ENCODE measurements at places on chromosomes 6 and 20. TPM values are rescaled to one million over a fixed set of nuclear protein-coding genes. Genes with fewer than 3 reads are reported as not detected.
A peak's percentile ranks its signal among the peaks of the same experiment; 100 is the strongest.

- H3K4me1 ChIP-seq, result no peaks in the 10 kb centered on the region
- DNase-seq, result no peak
- no peaks in the 10 kb centered on the region for H3K36me3 ChIP-seq
These were observed 386.0 kb downstream of the SMOC2 start for GRCh38 chr6:168826726-168827585.

GRCh38 chr6:56250266-56250665 lies 2.9 kb upstream of the COL21A1 start:
- no peaks in the 10 kb centered on the region for H3K27me3 ChIP-seq
- H3K36me3 ChIP-seq, result no peaks in the 10 kb centered on the region
- no peak overlapping the region for H3K4me3 ChIP-seq
- H3K4me1 ChIP-seq, result no peaks in the 10 kb centered on the region

- no peak overlapping the region for H3K27ac ChIP-seq
- H3K4me1 ChIP-seq, result no peaks in the 10 kb centered on the region
- H3K4me3 ChIP-seq, result no peak overlapping the region
- H3K27me3 ChIP-seq, result no peaks in the 10 kb centered on the region
- H3K36me3 ChIP-seq, result no peaks in the 10 kb centered on the region
These were observed 48.1 kb upstream of the GCLC start for GRCh38 chr6:53593001-53593488.

GRCh38 chr6:137093183-137094069 lies 48.7 kb upstream of the IL20RA start:
- peaks cover 19% of the 10 kb centered on the region for H3K4me1 ChIP-seq
- H3K27ac ChIP-seq, result no peak overlapping the region
- no peak for DNase-seq
- H3K4me3 ChIP-seq, result no peak overlapping the region
- H3K36me3 ChIP-seq, result no peaks in the 10 kb centered on the region
- H3K27me3 ChIP-seq, result no peaks in the 10 kb centered on the region

GRCh38 chr20:50186151-50186885 lies 4.3 kb upstream of the CEBPB start:
- DNase-seq, result peak; percentile 81
- H3K27ac ChIP-seq, result no peak overlapping the region
- peaks cover 5% of the 10 kb centered on the region for H3K4me1 ChIP-seq
- H3K27me3 ChIP-seq, result no peaks in the 10 kb centered on the region

- no peak overlapping the region for H3K27ac ChIP-seq
- DNase-seq, result peak; percentile 25
- H3K27me3 ChIP-seq, result no peaks in the 10 kb centered on the region
- peaks cover 39% of the 10 kb centered on the region for H3K4me1 ChIP-seq
These were observed 2.0 kb downstream of the SPAG4 start for GRCh38 chr20:35617397-35618262.

The SNAP25 gene
- total RNA-seq, result not detected

- DNase-seq, result no peak
- no peaks in the 10 kb centered on the region for H3K36me3 ChIP-seq
- no peak overlapping the region for H3K27ac ChIP-seq
- H3K4me1 ChIP-seq, result no peaks in the 10 kb centered on the region
- no peaks in the 10 kb centered on the region for H3K27me3 ChIP-seq
- no peak overlapping the region for H3K4me3 ChIP-seq
These were observed 112.1 kb upstream of the GPR6 start for GRCh38 chr6:109865968-109866367.

The SRMS gene
- not detected for total RNA-seq

The TFAP2C gene
- not detected for total RNA-seq

The ESR1 gene
- 6.8 TPM for total RNA-seq

DNA sequence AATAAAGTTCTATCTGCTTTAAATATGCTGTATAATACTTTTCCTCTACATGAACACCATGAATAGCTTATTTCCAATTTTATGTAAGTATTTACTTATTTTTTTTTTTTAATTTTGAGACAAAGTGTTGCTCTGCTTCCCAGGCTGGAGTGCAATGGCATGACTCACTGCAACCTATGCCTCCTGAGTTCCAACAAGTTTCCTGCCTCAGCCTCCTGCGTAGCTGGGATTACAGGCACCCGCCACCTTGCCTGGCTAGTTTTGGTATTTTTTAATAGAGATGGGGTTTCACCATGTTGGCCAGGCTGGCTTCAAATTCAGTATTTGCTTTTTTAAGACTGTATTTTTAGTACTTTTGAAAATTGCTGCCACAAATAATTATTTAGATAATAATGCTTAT lies 1365.9 kb downstream of the GRIK2 start:
- H3K36me3 ChIP-seq, result no peaks in the 10 kb centered on the region
- H3K27ac ChIP-seq, result no peak overlapping the region
- H3K4me3 ChIP-seq, result no peak overlapping the region
- no peaks in the 10 kb centered on the region for H3K4me1 ChIP-seq

The TPD52L1 gene
- total RNA-seq, result 0.35 TPM

The TSPYL1 gene
- 109 TPM for total RNA-seq

DNA sequence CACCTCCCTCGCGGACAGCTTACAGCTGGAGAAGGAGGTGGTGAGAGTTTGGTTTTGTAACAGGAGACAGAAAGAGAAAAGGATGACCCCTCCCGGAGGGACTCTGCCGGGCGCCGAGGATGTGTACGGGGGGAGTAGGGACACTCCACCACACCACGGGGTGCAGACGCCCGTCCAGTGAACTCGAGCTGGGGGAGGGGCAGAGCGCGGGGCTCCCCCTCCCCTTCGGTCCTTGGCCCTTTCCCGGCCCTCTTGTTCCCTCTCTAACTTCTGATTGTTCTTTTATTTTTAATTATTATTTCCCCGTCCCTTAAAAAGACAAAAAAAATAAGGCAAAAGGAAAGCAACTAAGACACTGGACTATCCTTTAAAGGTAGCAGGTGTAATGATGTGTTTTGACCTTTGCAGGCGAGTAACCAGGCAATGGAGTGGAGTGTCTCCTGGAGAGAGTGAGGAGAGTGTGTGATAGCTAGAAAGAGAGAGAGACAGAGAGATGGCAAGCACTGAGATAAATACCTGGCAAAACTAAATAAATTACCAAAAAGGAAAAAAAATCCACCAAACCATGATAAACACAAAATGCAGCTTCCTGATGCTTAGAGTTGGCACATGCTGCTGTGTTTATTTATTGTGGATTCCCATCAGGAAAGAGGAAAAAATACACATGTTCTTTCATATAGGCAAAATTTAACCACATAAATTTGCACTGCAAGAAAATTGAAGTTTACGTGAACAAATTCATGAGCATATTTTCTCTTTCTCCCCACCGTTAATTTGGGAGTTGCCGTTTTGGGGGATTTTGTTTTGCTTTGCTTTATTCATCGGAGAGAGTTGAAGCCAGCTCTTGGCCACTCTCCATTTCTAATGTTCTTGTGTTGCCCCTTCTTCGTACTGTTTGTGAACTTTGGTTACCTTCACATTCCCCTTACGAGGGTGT lies 1.9 kb downstream of the POU3F2 start:
- no peak overlapping the region for H3K27ac ChIP-seq
- H3K4me3 ChIP-seq, result peak overlapping the region; percentile 9
- H3K27me3 ChIP-seq, result peaks cover 68% of the 10 kb centered on the region
- DNase-seq, result no peak
- H3K36me3 ChIP-seq, result no peaks in the 10 kb centered on the region

DNA sequence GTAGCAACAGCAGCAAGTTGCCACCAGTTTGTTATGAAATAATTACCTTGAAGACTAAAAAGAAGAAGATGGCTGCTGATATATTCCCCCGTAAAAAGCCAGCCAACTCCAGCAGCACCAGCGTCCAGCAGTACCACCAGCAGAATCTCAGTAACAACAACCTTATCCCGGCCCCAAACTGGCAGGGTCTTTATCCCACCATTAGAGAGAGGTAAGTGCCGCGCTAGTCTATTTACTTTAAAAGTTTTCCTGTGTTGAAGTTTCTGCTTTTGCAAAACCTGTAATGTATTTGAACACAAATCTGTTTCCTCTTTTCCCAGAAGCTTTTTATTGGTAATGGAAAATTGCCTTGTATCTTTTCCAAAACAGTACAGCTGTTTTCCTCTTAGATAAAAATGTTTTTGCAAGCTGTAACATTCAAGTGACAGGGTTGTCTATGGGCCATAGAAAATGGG lies 725 bp downstream of the BTBD3 start:
- no peaks in the 10 kb centered on the region for H3K36me3 ChIP-seq
- no peak overlapping the region for H3K4me3 ChIP-seq
- no peak overlapping the region for H3K27ac ChIP-seq
- no peaks in the 10 kb centered on the region for H3K4me1 ChIP-seq

All from CD4-positive, alpha-beta memory T cell (primary cell).